ENCODE measurements at places on chromosomes 1 and 21. TPM values are rescaled to one million over a fixed set of nuclear protein-coding genes. Genes with fewer than 3 reads are reported as not detected.

RGL1 gene
- total RNA-seq, result 20.9 TPM

RCOR3 gene
- 104 TPM for total RNA-seq

CAPN8 gene
- 97.2 TPM for total RNA-seq

TPTE gene
- not detected for total RNA-seq

SELP gene
- 24.0 TPM for total RNA-seq

KAZN gene
- 40.6 TPM for total RNA-seq

FABP3 gene
- total RNA-seq, result 15.9 TPM

C2CD4D gene
- total RNA-seq, result 1.4 TPM

TGFB2 gene
- total RNA-seq, result 17.4 TPM

WNT2B gene
- total RNA-seq, result 5.6 TPM

CD1B gene
- total RNA-seq, result not detected

MNDA gene
- 2.1 TPM for total RNA-seq

CACNA1S gene
- total RNA-seq, result not detected

CFAP126 gene
- total RNA-seq, result not detected

E2F2 gene
- total RNA-seq, result 0.52 TPM

TFF3 gene
- 3.0 TPM for total RNA-seq

FAM163A gene
- total RNA-seq, result 0.16 TPM

MT1HL1 gene
- not detected for total RNA-seq

CFHR4 gene
- total RNA-seq, result not detected

AIDA gene
- total RNA-seq, result 56.5 TPM

PFDN2 gene
- total RNA-seq, result 39.2 TPM
